ENCODE measurements at places on chromosomes 11 and 22.

GRCh38 chr11:6703247-6704063, 20.3 kb upstream of the MRPL17 start:
- DNase-seq = peak; percentile 61

DNA sequence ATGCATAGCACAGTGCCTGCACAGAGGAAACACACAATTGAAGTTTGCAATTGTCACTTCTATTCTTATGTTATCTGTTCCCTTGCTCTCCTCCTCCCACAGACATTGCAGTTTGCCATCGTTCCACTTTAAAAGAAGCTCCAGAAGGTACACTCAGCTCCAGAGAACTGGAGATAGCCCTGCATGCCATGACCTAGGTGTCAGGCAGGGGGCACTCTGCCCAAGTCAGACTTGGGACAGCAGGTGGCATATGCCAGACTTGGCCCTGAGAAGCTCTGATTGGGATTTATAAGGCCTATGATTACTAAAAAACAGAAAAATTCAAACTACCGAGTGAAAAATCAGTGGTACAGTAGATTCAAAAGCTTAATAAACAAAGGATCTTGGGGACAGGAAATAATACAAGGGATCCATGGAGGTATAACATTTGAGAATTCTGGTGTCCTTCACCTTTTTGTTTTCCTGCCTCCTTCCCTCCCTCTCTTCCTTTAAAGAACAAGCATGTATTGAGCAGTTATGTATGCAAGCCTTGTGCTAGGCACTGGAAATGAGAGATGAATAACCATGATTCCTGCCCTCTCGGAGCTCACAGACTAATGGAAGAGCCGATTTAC, 40.0 kb downstream of the TENM4 start:
- peak; percentile 46 for DNase-seq

GRCh38 chr11:69253028-69253427, 40.9 kb upstream of the MYEOV start:
- no peak for DNase-seq

DNA sequence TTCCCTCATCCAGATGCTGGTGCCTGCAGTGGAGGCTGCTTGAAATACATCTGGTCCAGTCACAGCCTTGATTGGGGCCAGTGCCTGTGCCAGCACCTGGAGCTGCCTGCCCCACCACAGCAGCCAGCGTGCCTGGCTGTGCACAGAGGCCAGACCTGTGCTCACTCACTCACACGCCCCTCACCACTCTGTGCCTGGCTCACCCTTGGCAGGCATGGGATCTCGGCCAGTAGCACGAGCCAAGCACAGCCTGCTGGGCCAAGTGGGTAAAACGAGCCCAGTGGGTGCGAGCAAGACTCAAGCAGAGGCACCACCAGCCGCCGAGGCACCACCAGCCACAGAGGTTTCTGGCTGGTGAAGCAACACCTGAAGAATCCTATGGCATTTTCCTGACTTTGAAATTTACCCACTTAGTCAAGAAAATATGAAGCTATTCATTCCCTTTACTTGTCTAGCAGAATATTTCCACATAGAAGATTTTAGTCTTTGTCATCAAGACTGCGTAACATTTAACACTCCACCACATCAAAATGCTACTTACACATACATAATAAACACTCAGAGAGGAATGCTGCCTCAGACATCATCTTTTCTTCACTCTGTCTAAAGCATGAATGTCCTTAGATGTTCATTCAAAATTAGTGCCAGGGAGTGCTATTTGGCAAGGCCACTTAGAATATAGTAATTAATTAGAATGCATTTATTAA, 424.3 kb upstream of the FAT3 start:
- DNase-seq = no peak

DNA sequence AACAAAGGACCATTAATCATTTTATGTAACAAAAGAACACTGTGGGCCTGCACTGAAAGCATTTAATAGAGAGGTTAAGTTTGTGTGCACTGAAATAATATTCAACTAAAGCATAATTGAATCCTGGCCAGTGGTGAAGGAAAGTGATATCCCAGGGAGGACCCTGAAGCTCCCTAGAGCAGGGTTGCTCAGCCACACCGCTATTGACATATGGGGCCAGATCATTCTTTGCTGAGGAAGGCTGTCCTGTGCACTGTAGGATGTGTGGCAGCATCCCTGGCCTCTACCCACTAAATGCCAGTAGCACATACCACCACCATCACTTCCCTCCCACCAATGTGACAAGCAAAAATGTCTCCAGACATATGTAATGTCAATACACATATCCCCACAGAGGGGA, 166.1 kb upstream of the MTNR1B start:
- no peak for DNase-seq

GRCh38 chr11:66467034-66467659, 442 bp downstream of the PELI3 start:
- DNase-seq = peak; percentile 51

- no peak for DNase-seq
Measured at GRCh38 chr22:29633514-29634312, 30.3 kb downstream of the NF2 start.

GRCh38 chr11:60810569-60810968, 25.4 kb downstream of the MS4A10 start:
- DNase-seq = no peak

DNA sequence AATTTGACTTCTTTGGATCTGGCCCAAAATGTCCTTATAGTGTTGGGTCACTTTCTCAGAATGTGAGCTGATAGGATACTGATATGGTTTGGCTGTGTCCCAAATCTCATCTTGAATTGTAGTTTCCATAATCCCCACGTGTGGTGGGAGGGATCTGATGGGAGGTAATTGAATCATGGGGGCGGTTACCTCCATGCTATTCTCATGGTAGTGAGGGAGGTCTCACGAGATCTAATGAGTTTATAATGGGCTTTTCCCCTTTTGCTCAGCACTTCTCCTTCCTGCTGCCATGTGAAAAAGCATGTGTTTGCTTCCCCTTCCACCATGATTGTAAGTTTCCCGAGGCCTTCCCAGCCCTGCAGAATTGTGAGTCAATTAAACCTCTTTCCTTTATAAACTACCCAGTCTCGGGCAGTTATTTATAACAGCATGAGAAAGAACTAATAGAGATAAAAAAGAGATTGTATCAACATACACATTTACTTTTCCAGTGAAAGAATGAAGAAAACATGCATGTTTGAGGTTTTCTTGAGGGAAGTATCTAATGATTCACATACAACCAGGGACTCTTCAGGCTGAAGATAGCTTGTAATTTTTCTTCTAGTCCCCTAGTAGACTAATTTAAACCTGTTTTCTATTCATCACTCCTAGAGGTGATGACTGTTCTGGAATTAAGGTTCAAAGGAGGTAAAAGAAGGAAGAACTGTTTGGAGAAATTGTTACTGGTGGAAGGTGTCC, 17.3 kb upstream of the CSTF3 start:
- DNase-seq = no peak

GRCh38 chr11:57471496-57471895, 11.2 kb downstream of the RTN4RL2 start:
- no peak for DNase-seq

DNA sequence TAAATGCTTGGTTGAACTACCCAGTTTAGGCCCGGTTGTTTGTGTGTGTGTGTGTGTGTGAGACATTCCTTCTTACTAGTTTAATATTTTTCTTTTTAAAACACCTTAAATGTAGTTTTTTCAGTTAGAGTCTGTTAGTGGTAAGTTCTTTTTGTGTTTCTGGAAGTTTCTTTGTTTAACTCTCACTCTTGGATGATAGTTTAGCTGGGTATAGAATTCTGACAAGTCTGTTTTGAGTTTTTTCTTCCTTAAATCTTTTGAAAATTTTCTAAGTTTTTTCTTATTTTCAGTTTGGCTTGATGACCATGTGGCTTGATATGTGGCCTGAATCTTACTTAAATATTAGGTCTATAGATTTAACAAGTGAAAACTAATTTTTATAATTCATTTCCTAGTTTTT, 60.1 kb downstream of the PDE3B start:
- DNase-seq = no peak

DNA sequence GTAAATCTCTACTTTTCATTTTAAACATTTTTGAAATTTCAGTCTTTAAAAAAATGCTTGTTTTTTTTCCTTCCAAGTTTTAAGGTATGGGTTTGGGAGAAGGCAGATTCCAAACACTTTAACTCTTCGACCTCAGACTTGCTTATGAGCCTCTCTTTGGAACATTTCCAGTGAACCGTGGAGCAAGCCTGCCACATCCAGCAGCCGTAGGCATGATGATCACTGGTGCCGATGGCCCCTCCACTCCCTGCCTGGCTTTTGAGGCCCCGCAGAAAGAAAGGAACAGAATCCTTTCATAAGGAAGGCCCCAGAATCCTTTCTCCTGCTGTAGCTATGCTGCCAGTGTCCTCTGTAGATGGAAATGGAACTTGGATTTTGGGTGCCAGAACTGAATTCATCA, 50.7 kb downstream of the BMAL1 start:
- DNase-seq = no peak

DNA sequence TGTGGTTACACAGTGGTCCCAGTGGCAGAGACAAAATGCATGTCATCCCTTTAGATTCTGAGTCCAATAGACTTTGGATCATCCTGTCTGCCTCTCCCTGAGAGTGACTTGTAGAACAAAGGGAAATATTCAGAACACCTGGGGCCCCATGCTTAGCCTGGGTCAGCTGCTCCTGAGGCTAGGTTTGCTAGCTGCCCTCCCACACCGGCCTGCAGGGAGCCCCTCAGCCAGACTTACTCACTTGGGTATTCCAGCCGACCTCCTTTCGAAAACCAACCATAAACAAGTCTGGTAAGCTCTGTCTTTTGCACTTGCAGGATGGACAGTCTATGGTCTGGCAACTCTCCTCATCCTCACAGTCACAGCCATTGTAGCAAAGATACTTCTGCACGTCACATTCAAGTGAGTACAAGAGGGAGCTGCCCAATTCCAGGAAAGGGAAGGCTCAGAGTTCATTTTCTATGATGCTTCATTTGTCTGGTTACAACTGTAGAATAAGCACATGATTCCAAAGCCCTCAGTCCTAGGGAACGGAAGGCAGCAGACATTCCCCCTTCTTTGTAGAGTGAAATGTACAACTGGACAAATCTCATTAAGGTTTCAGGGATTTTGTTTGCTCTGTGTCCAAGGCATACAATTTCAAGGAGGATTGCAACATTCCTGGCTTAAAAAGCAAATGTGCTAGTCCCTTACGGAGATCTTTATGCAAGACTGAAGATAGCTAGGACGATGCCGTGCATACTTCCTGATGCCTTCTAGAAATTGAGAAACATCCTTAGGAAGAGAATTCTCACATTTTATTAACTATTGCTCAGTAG, 65.5 kb upstream of the EMID1 start:
- peak; percentile 70 for DNase-seq

Measured in ELF-1 (cell line).